ENCODE measurements at places on chromosomes 2 and 18.

DNA sequence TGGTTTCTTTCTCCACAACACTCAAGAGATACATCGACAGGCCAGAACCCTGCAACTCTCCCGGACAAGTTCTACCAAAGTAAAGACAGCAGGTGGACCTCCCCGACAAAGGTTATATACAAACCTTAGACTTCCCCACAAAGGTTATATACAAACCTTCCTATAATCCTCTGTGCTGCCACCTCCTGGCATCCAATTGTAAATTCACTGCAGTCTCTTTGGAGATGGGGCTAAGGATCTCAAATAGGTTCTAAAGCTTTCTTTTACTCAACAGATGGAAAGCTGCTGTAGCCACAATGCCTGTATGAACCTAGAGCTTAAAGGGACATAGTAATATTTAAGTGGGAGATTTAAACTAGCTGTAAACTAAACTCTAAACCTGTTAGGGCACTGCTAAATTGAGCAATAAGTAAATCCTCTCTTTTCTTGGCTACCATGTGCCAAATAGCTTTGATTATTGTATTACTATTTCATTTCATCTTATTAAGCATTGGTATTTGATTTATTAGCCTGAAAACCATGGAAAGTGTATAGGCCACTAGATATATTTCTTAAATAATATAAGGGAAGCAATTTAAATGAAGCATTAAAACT is 9.8 kb upstream of the MREG start:
- DNase-seq, result peak; percentile 74

- DNase-seq, result no peak
These were observed 10.5 kb upstream of the TBC1D8 start for GRCh38 chr2:101161658-101162057.

DNA sequence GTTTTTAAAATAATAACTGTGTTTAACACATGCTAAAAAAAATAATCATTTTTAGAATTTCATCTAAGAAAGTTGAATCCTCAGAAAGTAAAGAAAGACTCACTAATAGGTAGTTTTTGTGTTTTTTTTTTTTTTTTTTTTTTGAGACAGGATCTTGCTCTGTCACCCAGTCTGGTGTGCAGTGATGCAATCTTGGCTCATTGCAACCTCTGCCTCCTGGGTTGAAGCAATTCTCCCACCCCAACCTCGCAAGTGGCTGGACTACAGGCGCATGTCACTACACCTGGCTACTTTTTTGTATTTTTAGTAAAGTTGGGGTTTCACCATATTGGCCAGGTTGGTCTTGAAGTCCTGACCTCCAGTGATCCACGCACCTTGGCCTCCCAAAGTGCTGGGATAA is 7.1 kb downstream of the CKAP2L start:
- DNase-seq, result no peak

- peak; percentile 47 for DNase-seq
These were observed 143.4 kb downstream of the NDUFA10 start for GRCh38 chr2:239881561-239882320.

DNA sequence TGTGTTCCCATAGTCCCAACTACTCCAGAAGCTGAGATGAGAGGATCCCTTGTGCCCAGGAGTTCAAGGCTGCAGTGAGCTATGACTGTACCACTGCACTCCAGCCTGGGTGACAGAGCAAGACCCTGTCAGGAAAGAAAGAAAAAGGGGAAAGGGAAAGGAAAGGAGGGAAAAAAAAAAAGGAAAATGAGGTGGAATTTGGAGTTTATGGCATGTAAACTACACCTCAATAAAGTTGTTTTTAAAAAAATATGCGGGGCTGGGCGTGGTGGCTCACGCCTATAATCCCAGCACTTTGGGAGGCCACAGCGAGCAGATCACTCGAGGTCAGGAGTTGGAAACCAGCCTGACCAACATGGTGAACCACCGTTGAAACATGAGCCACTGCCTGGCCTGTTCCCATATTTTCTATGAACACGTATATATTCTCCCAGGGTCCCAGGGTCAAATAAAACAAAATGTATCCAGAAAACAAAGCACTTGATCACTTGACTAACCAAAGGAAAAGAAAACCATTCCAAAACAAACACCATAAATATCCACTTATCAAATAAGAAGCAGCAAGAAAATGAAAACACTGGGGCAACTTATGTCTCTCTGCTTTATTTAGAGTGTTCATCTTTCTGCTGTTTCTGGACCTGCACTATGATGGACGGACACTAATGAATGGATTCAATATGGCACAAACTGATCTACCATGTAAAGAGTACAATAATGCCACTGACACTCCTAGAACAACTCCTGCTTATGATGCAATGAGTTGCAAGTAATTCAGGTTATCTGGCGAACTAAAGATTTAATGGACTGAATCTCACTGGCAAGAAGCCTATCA is 56.8 kb downstream of the ASXL2 start:
- no peak for DNase-seq

DNA sequence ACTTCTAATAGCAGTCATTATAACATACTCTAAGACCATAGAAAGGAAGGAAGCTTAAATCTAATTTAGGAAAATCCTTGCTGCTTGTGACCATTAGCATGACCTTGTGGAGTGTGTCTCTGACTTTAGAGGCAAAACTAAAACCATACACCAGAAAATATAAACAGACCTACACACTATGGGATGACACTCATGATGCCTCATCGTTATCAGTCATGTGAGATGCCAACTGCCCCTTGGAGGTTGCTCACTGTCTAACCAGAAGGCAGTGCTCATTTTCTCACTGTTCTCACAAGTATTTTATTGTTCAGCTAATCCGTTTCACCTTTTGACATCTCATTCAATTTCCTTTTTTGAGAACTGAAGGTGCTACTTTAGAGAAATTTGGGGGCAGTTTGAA is 376.9 kb downstream of the RND3 start:
- DNase-seq, result no peak

- DNase-seq, result no peak
These were observed 443.3 kb upstream of the MEIS1 start for GRCh38 chr2:65991381-65992197.

DNA sequence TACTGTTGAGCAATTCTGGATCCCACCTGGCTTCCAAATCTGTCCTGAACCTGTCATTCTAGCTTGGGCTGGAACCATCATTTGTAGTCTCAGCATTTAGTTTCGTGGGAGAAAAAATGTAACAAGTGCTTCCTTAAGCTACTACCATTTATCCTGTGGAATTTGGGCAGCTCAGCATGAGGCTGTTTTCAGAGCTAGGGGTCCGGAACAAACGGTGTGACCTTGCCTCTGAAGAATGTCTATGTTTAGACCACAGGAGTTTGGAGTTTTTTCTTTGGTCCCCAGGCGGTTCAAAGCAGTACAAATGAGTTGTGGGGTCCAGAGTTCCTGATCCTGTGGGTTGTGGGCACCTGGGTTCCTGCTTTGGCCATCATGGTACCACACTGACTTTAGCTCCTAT is 59.1 kb upstream of the TMEM178A start:
- no peak for DNase-seq

GRCh38 chr2:96104487-96104861 is 11.9 kb downstream of the ADRA2B start:
- peak; percentile 56 for DNase-seq

- DNase-seq, result no peak
These were observed 317.1 kb downstream of the MYCN start for GRCh38 chr2:16257322-16258028.

DNA sequence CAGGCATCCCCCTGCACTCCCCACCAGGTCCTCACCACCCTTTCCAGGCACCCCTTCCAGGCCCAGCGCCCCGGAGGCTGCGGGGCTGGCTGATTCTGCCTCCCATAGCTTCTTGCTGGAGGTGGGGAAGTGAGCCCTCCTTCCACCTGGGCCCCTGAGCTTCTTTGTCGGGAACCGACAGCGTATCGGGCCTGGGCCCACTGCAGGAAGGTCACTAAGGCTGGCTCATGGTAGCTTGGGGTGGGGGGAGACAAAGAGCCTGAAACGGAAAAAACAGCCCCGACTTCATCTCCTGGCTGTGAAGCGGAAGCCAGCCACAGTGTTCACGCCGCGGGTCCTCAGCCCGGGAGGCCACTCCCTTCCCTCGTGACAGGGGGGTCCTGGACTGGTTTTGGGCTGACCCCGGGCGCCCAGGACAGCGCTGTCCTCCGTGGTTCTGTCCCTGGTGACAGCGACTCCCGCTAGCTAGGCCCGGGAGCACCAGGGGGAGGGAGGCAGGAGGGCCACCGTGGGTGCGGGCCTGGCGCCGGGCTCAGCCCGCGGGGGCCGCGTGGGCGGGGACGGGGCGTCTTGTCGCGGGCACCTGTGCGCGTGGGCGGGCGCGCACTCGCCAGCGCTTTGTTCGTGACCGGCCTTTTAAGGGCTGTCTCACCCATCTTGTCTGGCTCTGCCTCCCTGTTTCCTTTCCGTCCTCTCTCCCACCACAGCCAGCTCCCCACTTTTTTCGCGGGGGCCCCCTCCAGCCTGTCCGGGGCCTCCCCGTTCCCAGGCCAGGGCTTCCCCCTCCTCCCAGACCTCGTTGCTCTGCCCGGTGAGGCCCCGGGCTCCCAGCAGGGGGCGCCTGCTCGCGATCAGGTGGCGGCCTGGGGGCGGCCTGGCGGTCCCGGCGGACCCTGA is 64.9 kb downstream of the DNMT3A start:
- DNase-seq, result peak; percentile 91

DNA sequence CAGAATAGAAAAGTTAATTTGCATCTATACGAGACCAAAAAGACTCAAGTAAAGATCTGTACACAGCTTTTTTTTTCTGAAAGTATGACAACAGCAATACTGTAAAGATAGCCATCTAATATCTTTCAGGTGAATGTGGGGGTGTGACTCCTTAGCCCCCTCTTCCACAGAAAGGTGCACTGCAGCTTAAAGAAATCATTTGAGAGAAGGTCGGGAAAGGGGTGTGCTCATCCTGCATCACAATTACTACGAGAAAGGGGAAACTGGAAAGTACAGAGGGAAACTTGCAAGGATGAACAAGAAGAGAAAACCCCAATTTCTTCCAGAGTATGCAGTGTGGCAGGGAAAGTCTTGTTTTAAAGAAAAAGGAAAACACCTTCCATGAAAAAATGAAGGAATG is 255.6 kb downstream of the CCDC178 start:
- no peak for DNase-seq

GRCh38 chr2:195838002-195838401 is 181.0 kb downstream of the SLC39A10 start:
- DNase-seq, result no peak

DNA sequence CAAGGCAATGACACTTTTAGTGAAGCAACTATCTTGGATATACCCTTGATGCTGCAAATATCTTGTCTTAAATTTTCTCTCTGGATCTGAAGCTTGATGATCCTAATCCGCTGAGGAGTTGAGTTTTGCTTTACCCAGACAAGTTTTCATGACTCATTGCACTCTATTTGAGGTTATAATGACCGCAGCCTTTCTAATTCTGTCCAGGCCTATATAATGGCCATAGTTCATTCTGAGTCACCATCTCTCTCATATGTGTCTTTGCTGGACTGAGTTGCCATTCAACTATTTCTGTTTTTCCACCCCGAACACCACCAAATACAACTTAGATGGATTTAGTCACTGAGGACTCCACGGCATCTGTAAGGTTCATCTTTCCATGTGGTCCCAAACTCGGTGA is 802.1 kb upstream of the FAM98A start:
- no peak for DNase-seq

DNA sequence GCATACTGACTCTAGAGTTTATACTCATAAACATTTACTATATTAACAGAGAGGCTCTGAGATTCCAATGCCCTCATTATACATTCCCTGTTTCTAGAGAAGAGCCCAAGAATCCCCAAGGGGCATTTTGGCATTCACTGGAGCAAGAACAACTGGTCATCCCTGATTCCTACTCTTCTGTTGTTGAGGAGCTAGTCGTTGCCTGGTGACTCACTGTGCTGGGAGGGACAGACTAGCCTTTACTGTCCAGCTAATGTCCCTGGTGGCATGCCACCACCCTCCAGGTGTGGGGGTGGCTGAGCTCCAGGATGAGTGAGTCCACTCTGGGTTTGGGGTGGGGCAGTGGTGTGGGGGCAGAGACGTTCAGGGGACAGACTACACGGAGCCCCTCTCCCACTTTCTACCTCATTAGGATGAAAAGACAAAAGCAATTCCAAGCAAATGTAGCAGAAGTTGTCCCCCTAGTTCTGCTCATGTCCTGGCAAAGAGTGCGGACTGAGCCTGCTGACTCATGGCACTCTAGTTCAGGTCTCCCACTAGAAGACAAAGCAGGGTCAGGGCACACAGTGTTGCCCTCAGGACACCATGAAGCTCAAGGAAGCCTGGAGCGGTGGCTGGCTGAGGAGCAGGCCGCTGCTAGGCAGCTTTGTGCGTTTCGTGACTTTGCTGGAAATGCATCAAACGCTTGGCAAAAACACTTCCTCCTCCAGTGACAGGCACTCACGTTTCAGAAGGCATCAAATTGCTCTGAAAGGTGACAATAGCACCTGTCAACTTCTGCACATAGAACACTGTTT is 49.4 kb downstream of the RHOB start:
- no peak for DNase-seq

- no peak for DNase-seq
These were observed 950.1 kb downstream of the TRIB2 start for GRCh38 chr2:13666582-13667414.

DNA sequence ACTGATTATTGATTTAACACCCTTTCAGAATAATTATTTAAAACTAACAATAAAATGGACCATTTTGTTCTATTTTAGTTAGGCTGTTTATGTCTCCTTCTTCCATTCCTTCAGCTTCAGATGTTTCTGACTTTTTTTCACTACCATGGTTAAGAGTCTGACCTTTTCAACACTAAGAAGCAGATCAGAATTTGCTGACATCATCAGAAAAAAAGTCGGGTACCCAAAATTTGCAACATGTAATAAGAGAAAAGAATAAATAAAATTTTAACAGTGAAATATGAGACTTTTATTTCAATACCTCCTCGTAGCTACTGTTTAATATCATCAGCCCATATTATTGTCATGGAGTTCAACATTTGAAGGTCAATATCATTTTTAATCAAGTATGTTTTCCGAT is 1158.3 kb downstream of the RPIA start:
- no peak for DNase-seq

DNA sequence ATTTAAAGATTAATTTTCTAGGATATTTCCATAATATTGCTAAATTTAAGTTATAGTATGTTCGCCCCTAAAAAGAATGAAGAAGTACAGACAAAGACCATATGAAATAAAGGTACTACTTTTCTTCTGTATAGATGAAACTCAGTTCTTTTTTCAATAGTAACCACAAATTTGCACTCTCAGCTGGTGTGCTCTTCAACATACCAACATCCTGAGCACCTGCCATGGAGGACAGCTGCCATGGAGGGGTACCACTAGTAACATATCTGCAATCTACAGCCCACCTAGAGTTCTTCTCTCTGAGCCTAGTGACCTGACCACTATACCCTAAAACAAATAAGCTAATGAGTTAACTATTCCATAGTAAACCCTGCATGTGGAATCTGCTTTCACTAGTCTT is 36.8 kb upstream of the ERCC3 start:
- no peak for DNase-seq
